Fibroblast of gingiva (primary cell): ENCODE measurements at places on chromosomes 4 and X.

GRCh38 chr4:10161840-10162239 is 45.2 kb upstream of the WDR1 start:
- no peak for DNase-seq

DNA sequence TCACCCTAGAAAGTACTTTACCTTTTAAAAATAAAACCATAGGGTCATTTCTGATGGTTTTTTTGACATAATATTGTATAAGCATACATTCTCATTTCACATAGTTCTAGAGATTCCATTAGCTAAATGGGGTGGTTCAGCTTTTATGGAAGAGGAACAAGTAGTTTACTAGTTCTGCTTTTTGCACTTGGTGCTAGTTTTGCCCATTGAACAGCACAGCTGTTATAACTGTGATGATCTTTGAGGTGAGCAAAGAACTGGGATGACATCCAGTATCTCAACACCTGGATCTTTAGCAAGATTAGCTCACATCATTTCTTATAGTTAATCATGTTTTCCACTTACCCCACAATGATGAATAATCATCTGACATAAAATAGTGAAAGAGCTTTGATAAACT is 40.9 kb downstream of the MOB1B start:
- no peak for DNase-seq

GRCh38 chrX:56782352-56782751 is 53.3 kb downstream of the NBDY start:
- DNase-seq, result no peak

DNA sequence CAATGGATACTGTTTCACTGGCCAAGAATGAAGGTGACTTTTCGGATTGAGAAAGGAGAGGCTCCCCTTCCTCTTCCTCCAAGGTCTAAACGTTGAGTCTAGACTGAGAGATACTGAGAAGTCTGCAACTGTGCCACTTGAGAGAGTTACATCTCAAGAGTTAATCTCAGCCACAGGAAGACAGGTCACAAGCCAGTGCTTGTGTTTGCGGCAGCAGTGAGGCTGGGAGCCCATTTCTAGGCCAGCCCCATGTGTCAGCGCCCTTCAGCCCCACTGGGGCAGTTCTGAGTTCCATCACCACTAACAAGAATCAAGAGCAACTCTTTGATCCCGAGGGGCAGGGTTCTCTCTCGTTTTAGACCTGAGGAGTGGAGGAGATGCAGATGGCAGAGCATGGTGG is 7.3 kb upstream of the SEC24D start:
- DNase-seq, result no peak

- DNase-seq, result no peak
Observed at GRCh38 chr4:60195256-60195655, 1004.9 kb upstream of the ADGRL3 start.

DNA sequence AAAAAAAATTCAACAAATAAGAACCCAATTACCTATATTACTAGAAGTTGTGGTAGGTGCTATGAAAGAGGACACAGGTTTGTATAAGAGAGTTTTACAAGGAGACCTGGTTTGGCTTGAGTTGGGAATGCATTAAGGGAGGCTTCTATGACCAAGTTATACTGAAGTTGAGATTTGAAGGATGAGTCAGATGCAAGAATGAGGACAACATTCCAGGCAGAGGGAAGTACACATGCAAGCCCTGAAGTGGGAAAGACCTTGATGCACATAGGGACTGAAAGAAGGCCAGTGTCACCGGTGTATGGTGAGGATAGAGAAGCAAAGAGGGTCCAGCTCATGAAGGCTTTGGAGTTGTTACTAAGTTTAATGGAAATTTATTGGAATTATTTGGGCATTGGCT is 52.2 kb downstream of the ANK2 start:
- DNase-seq, result no peak
